ENCODE measurements at places on chromosomes 6 and 20.

DNA sequence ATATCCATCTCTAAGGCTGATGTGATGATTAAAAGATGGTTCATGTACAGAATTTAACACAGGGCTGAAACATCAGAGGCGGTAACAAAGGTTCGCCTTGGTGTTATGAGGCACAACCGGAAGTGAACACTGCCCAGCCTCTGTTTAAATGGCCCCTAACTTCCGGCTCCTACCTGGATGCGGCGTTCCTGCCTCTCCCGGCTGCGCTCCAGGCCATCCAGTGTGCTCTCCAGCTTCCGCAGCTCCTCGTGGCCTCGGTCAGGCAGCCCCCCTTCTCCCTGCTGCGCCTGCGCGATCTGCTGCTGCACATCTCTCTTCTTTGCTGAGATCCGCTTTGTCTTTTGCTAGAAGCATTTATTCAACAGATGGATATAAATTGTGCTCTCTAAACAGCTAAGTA lies 195.3 kb downstream of the SYNE1 start:
- no peak for DNase-seq

DNA sequence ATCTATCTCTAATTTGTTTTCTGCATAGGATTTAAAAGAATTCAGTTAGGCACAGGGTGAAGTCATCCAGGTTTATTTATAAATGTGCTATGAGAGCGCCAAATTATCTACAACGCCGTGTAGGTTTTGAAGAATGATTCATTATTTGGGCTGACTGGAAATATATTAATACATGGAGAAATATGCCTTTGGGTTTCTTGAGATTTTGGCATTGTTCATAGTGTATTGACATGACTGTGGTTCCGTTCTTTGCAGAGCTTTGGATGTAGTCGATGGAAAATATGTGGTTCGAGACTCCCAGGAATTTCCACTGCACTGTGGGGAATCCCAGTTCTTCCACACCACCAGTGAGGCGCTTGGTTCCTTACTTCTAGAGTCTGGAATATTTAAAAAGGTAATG lies 90.9 kb downstream of the CRYBG1 start:
- DNase-seq = no peak

DNA sequence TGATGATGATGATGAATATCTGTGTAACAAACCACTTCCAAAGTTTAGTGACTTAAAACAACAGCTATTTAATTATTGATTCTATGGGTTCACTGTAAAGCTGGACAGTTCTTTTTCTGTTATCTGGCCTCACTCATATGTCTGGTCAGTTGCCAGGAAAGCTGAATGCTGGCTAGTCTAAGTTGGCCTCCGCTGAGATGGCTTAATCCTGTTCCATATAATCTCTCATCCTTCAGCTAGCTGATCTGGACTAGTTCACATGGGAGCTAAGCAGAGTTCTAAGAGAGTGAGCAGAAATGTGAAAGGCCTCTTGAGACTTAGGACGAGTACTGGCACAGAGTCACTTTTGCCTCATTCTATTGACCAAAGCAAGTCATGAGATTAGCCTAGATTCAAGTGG lies 334.7 kb upstream of the FLRT3 start:
- DNase-seq = no peak

- no peak for DNase-seq
These were observed 126.3 kb downstream of the UST start for GRCh38 chr6:148873154-148873553.

DNA sequence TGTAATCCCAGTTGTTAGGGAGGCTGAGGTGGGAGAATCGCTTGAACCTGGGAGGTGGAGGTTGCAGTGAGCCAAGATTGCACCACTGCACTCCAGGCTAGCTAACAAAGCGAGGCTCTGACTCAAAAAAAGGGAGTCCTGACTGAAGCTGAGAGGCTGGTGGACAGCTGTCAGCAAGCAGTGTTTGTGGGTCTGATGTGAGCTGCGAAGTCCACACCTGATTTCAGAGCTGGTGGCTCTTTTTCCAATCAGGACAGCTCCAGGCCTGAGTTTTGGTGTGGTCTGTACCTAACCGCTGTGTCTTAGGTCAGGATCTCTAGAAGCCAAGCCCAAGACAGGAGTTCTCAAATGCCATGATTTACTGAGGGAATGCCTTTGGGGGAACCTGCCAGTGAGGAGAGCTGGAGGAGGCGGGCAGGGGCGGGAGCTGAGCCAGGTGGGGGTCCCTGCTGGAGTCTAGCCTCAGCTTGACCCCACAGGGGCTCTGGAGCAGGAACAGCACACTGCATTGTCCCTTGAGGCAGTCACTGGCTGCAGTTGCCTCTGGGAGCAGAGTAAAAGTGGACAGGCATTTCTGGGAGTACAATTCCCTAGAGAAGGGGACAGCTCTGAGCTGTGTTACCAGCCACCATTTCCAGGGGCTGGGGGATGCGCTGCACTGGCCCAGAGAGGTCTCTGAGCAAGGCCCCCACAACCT lies 5.0 kb downstream of the GFRA4 start:
- no peak for DNase-seq

Data from stimulated activated CD8-positive, alpha-beta memory T cell treated with anti-CD3 and anti-CD28 coated beads, Interleukin-12 subunit alpha, Interleukin-12 subunit beta, amount 100 ng/mL, for 4 hours (primary cell).